Mesendoderm (in vitro differentiated cells): ENCODE measurements at places on chromosomes 6 and 20.

GRCh38 chr6:7758456-7758855 lies 32.6 kb downstream of the BMP6 start:
- no peak for DNase-seq

GRCh38 chr6:64258752-64259151 lies 623.1 kb downstream of the PHF3 start:
- no peak for DNase-seq

- DNase-seq: no peak
Measured at GRCh38 chr20:6783752-6784151, 16.3 kb downstream of the BMP2 start.

DNA sequence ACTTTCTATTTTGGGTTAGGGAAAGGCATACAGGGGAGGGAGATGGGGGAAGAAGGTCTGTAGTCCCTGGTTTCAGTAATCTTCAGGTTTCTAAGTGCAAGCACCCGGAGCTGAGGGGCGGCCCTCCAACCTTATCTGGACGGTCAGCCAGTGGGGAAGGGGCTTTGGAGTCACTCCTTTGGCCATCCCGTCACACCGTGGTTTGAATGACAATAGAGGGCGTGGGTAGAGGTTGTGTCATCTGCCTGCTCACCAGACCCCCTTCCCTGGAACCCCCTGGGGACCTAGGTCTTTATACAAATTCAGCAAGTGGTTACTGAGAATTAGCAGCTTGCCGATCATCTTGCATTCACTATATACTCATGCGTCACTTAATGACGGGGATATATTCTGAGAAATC lies 29.1 kb downstream of the STK35 start:
- DNase-seq: peak; percentile 55

DNA sequence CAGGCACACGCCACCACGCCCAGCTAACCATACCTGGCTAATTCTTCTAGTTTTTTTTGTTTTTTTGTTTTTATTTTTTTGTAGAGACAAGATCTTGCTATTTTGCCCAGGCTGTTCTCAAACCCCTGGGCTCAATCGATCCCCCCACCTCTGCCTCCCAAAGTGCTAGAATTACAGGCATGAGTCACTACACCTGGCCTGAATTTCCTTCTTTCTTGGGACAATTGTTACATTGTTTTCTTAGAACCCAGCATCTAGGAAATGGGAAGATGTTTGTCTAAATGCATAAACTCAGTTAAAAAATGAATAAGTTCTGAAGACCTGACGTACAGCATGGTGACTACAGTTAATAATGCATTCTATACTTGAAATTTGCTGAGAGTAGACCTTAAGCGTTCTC lies 10.8 kb upstream of the AGPAT4 start:
- no peak for DNase-seq

DNA sequence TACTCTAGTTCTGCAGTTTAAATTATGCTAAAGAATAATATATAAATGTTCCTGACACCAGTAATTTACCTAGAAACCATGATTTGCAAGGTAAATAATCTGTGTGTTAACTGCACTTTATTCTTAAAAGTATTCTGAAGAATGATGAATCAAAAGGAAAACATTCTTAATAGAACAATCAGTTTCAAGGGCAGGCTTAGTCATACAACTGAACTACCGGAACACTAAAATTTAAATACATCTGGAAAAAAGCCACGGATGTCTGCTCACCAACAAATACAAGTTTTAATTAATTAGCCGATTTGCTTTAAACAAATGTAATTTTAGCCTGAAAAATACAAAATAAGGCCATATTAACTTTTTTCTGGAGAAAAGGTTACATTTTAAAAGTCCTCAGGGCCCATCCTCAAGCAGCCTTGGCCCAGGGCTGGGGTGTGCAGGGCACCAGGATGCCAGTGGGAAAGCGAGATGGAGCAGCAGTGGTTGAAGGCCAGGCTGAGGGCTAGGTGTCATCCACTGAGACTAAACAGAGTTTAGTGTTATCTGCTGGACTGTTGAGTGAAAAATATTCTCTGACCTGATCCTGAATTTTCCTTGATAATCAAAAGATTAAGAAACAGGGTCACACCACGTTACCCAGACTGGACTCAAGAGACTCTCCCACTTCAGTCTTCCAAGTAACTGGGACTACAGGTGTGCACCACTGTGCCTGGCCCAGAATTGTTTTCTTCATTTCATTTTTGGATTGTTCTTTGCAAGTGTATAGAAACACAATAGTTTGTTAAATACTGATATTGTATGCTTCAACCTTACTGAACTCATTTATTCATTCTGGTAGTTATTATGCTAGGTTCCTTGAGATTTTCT lies 88.2 kb upstream of the DST start:
- DNase-seq: no peak

DNA sequence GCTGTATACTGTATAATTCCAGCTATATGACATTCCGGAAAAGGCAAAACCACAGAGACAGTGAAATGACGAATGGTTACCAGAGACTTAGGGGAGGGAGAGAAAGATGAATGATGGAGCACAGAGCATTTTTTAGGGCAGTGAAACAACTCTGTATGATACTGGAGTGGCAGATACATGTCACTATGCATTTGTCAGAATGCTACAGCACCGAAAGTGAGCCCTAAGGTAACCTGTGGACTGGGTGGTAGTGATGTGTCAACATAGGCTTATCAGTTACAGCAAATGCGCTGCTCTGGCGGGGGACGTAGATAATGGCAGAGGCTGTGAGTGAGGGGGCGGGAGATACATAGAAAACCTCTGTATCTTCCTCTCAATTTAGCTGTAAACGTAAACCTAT lies 201.3 kb upstream of the SSTR4 start:
- peak; percentile 37 for DNase-seq

- no peak for DNase-seq
Measured at GRCh38 chr20:40232756-40233155, 456.3 kb downstream of the MAFB start.

GRCh38 chr6:139879823-139880356 lies 505.4 kb upstream of the CITED2 start:
- no peak for DNase-seq

DNA sequence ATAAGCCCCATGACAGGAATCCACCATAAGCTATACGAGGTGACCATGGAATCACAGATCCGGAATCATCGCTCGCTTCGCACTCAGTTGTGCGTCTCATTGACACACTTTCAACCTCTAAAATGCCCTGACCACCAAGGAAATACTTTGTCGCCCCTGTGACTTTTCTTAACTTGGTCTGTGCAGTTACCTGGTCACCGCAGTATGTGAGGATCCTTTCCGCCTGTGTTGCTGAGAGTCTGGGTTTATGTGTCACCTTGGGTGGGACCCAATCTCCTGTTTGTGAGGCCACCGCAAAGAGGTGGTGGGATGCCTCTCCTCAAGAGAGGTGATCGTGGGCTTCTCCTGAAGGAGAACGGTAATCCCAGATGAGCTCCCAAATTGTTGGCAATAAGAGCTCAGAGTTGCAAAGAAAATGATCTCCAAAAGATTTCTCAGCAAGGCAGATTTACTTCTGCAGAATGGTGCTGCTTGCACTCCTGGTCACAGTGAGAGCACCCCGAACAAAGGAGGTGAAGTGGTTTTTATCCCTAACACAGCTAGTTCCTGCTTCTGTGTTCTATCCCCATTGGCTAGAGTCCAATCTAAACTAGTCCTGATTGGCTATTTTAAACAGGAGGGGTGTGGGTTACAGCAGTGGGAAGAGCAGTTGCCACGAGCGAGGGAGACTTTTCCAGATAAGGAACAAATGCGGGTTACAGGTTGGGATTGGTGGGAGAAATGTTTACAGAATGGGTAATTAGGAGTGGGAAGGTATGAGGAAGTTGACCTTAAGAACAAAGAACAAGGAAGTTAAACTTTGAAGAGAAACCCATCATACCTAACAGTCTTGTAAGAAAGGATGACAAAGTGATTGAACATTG lies 9.1 kb upstream of the ZNFX1 start:
- DNase-seq: peak; percentile 84

- DNase-seq: peak; percentile 58
Measured at GRCh38 chr20:50098259-50098658, 14.7 kb downstream of the UBE2V1 start.

GRCh38 chr20:43942667-43943285 lies 28.1 kb downstream of the TOX2 start:
- DNase-seq: no peak

GRCh38 chr20:1802385-1803060 lies 92.7 kb upstream of the SIRPA start:
- peak; percentile 86 for DNase-seq

GRCh38 chr6:135465307-135465706 lies 32.2 kb downstream of the AHI1 start:
- DNase-seq: no peak
